ENCODE measurements at places on chromosomes 2 and 18.
A peak's percentile ranks its signal among the peaks of the same experiment; 100 is the strongest.

DNA sequence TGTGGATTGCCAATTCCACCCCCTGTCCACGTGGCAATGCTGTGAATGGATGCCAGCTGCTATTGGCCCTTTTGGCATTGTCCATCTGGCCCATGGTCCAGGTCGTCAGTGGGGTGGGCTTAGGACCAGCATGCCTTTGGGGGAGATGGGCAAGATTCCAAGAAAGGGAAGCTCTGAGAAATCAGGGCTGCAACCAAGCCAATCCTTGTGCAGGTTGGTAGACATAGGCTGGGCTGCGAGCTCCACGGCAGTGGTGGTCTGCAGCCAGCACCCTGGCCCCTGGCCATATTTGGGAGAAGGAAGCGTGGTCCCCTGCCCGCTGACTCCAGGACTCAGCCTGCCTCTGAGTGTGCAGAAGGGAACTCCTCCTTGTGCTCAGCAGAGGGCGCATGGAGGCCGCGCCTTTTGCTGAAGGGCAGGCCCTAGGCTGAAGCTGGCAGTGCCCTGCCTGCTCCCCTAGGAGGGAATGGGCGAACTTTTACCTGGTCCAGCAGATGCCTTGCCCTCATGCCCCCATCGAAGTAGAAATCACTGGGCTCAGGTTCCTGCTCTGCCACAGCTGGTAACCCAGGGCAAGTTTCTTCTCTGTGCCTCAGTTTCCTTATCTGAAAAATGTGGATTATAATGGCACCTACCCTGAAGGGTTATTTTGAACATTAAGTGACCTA is 5.4 kb downstream of the SPR start:
- peak; percentile 88 for DNase-seq

DNA sequence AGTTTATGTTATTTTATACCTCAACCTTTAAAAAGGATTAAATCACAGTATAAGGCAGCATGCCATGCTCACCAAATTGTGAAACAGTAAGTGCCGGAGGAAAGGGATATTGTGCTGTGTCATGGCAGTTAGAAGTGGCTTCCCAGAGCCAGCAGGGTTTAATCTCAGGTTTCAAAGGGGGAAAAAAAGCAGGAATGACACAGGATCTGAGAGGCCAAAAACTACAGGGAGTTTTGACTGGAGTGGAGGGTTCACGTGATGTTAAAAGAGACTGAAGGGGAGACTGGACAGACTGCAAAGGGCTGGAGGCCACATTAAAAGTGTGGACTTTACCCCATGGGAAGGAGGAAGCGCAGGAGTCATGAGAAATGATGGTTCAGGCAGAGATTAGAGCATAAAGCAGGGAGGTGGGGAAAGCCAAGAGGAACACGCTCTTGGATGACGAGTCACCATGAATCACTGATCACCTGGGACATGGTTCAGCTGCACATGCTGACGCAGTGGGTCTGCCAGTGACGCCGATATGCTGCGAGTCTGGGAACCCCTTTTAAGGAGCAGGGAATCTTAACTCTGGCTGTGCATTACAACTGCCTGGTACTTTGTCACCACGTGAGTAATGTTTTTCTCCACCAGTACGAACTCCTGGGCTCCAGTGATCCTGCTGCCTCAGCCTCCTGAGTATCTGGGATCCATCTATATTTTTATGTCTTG is 6.1 kb downstream of the CHMP1B start:
- peak; percentile 69 for DNase-seq

DNA sequence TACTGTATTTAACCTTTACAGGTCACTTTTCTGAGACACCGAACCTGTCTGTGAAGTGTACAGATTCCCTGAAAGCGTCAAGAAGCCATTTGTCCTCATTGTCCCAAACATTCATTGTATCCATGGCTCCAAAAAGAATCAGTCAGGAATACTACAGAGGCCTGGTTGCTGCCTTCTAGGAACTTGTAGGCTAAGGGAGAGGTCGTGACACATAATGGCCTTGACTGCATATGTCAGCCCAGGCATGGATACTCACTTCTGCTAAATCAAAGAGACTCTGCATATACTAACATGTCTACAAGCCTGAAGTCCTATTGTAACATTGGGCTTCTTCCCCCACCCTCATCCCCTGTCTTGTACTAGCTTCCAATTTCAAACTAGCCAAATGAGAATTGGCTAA is 40.2 kb downstream of the ONECUT2 start:
- no peak for DNase-seq

DNA sequence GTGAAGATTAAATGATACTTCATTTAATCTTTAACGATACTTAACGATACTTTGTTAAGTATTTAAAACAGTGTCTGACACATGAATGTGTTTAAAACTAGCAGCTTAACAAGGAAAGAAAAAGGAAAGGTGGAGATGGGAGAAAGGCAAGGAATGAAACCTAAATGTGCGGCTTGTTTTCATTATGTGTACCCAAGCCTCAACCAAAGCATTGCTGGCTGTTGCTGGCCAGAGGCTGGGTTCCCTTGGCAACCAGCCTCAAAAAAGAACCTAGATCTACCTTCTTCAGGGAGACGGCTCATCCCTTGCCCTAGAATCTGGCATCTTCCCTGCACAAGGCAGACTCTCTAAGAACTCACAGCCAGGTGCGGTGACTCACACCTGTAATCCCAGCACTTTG is 13.8 kb upstream of the PCBP1 start:
- no peak for DNase-seq

GRCh38 chr2:161123531-161124030 is 36.6 kb upstream of the TANK start:
- DNase-seq, result no peak

GRCh38 chr2:144183727-144184126 is 336.2 kb downstream of the ZEB2 start:
- no peak for DNase-seq

- DNase-seq, result no peak
These were observed 12.8 kb downstream of the SPEG start for GRCh38 chr2:219447242-219448098.

DNA sequence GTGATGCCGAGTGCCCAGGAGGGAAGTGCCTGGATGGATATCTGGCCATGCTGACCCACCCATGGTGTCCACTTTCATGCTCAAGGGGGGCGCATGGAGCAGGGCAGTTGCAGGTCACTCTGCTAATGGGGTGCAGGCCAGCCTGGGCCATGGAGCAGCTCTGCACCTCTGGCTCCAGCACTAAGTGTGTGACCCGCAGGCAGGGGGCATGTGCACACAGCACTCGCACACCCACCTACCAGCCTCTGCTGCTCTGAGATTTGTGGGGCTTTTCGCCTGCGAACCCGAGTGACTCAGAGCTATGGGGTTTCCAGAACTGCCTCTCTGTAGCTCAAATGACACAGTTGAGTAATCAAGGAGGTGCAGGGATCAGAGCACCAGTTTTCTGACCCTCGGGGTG is 66.2 kb downstream of the CYP26B1 start:
- no peak for DNase-seq

- DNase-seq, result no peak
These were observed 29.8 kb upstream of the YES1 start for GRCh38 chr18:841647-842370.

- no peak for DNase-seq
These were observed 4.5 kb downstream of the DYTN start for GRCh38 chr2:206713746-206714145.

DNA sequence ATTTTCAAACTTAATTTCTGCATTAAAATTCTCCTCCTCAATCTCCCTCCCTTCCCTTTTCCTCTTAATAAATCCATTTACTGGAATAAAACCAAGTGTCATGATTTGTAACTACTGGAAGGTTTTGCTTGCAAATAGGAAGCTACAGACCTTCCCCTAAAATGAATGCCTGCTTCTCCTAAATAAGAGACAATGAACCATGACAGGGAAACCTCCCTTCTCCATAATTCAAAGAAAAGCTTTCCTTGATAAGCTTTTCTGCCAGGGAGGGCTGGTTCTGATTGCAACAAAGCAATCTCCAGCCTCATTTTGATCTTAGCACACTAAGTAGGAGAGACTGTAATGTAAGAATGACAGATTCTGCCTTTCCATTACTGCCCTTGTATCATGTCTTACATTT is 111.0 kb upstream of the CDH20 start:
- no peak for DNase-seq

DNA sequence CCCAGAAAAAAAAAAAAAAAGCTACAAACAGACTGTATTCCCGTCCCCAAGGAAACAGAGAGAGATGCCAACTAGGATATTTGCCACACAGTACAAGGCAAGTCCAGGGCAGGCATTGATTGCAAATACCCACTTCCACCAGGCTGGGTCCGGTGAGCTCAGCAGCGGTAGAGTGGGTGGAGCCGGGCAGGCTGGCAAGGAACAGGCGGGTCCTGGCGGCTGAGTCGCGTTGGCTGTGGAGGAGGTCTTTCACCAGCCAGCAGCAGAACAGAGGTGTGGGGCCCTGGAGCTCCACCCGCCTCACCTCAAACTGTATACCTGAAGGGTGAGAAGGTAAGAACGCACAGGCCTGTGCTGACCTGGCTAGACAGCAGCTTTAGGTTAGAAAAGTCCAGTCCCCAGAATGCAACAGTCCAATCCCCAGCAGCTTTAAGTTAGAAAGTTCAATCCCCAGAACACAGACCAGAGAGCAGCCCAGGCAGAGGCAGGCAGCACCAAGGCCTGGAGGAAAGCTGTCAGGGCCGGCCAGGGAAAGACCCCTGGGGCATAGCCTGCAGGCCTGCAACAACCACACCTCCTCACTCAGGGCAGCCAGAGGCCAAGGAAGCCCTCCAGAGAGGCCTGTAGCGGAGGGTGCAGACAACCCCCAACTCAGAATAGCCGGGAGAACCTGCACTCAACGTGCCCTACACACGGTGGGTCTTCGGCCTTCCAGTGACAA is 21.9 kb upstream of the MTERF4 start:
- DNase-seq, result no peak
